Gastroesophageal sphincter (tissue), 4 donors: ENCODE measurements at places on chromosomes 13 and 19. TPM values are rescaled to one million over a fixed set of nuclear protein-coding genes. Genes with fewer than 3 reads are reported as not detected.

The NFKBIB gene
- 27.3 TPM for total RNA-seq

The BSPH1 gene
- total RNA-seq, result not detected

The SBK3 gene
- 0.40 TPM for total RNA-seq

The ITGBL1 gene
- total RNA-seq, result 8.6 TPM

The BCAM gene
- 24.1 TPM for total RNA-seq

The JSRP1 gene
- total RNA-seq, result not detected

The STAP2 gene
- 5.6 TPM for total RNA-seq

The PDX1 gene
- total RNA-seq, result not detected

DNA sequence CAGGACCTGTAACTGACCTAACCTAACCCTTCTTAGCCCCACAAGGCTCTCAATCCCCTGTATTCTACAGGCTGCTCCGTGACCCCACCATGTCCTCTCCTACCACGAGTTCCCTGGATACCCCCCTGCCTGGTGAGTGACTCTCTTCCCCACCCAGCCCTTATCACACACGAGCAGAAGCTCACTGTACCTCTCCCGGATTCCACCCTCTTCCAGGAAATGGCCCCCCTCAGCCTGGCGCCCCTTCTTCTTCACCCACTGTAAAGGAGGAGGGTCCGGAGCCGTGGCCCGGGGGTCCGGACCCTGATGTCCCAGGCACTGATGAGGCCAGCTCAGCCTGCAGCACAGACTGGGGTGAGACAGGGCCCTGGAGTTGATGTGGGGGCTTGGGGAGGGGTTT lies 1.3 kb downstream of the NR1H2 start:
- ATAC-seq, result no peak
- no peaks in the 10 kb centered on the region for H3K4me1 ChIP-seq
- peak overlapping the region; percentile 100 for H3K27ac ChIP-seq

DNA sequence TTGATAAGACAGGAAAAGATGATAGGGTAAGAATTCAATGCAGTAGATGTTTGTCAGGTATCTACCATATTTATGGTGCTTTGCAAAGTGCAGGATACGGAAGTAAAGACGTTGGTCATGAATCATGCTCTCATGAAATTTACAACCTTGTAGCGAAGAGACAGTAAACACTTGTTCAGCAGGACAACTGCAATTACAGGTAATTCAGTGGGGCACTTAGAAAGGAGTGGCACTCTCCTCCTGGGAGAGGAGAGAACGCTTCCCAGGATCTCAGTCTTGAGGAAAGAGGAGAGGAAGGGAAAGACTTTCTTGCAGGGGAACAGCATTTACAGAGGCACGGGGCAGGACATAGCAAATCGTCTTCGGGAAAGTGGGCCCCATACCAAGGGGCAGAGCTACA lies 46.4 kb downstream of the SOX1 start:
- no peaks in the 10 kb centered on the region for H3K36me3 ChIP-seq
- ATAC-seq, result no peak
- no peaks in the 10 kb centered on the region for H3K4me1 ChIP-seq
- H3K4me3 ChIP-seq, result no peak overlapping the region
- H3K27ac ChIP-seq, result no peak overlapping the region
- H3K27me3 ChIP-seq, result peaks cover 84% of the 10 kb centered on the region

- peaks cover 7% of the 10 kb centered on the region for H3K4me1 ChIP-seq
- no peak overlapping the region for H3K27ac ChIP-seq
- no peak for ATAC-seq
Observed at GRCh38 chr13:66353664-66354063, 876.5 kb downstream of the PCDH9 start.

- H3K36me3 ChIP-seq, result no peaks in the 10 kb centered on the region
- H3K27ac ChIP-seq, result no peak overlapping the region
- H3K27me3 ChIP-seq, result peaks cover 47% of the 10 kb centered on the region
- no peaks in the 10 kb centered on the region for H3K4me1 ChIP-seq
- H3K4me3 ChIP-seq, result no peak overlapping the region
Observed at GRCh38 chr19:51123802-51124201, 904 bp upstream of the SIGLEC9 start.

DNA sequence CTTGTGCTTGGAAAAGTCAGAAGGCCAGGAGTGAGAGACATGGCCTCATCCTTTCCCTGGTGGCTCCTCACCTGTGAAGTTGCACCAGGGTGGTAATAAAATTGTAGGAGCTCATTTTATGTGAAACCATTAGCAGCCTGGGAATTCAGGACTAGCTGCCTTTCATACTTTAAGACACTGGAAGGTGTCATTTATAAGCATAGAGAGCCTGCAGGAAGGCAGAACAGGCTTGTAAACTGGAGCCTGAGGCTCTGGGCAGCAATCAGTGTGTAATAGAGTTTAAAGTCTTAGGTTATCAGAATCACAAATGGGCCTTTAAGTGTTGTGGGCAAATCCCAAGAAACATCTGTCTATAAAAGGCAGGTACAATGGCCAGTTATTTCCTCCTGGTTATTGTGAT lies 127.2 kb downstream of the TM9SF2 start:
- no peaks in the 10 kb centered on the region for H3K27me3 ChIP-seq
- H3K4me1 ChIP-seq, result peaks cover 5% of the 10 kb centered on the region
- no peaks in the 10 kb centered on the region for H3K36me3 ChIP-seq
- no peak overlapping the region for H3K27ac ChIP-seq
- ATAC-seq, result no peak
- no peak overlapping the region for H3K4me3 ChIP-seq

DNA sequence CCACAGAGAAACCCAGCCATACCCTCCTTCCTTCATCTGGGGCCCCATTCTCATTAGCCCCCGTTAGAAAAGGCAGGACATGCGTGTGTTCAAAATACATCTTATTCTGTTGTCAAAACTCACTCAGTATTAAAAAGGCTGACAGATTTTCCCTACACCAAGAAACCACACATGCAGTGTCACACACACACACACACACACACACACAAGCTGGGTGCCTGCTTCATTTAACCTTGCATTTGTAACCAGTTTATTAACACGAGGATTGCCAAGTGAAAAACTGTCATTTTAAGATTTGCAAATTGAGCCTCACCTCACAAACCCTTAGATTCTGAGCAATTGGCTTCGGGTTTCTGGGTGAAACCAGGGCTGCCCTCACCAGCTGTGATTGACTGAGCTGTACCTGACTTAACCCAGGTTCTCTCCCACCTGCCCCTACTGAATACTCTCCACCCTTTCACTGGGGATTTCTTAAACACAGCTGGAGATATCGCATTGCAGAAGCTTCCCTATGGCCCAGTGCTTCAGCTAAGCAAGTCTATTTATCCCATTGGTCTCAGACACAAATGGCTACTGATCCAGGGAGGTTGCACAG lies 172.7 kb upstream of the ZNF507 start:
- H3K4me3 ChIP-seq, result no peak overlapping the region
- H3K36me3 ChIP-seq, result no peaks in the 10 kb centered on the region
- no peak for ATAC-seq
- H3K27me3 ChIP-seq, result peaks cover 10% of the 10 kb centered on the region
- no peak overlapping the region for H3K27ac ChIP-seq
- no peaks in the 10 kb centered on the region for H3K4me1 ChIP-seq

DNA sequence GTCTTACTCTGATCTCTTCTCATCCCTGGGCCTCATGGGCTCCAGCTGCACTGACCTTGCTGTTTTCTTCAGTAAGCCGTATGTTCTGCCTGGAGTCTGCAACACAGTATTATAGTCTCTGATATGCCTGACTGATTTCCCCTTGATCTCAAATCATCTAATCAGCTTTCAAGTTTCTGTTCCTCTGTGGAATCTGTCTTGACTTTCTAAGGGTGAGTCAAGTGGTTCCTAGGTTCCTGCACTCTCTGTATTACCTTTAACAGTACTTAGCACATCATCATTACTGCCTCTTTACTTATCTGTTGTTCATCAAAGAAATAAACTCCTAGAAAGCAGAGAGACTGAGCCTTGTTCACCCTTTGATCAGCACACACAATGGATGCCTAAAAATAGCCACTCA lies 350.7 kb downstream of the LMO7 start:
- no peak overlapping the region for H3K4me3 ChIP-seq
- no peaks in the 10 kb centered on the region for H3K36me3 ChIP-seq
- no peak overlapping the region for H3K27ac ChIP-seq
- no peaks in the 10 kb centered on the region for H3K4me1 ChIP-seq

DNA sequence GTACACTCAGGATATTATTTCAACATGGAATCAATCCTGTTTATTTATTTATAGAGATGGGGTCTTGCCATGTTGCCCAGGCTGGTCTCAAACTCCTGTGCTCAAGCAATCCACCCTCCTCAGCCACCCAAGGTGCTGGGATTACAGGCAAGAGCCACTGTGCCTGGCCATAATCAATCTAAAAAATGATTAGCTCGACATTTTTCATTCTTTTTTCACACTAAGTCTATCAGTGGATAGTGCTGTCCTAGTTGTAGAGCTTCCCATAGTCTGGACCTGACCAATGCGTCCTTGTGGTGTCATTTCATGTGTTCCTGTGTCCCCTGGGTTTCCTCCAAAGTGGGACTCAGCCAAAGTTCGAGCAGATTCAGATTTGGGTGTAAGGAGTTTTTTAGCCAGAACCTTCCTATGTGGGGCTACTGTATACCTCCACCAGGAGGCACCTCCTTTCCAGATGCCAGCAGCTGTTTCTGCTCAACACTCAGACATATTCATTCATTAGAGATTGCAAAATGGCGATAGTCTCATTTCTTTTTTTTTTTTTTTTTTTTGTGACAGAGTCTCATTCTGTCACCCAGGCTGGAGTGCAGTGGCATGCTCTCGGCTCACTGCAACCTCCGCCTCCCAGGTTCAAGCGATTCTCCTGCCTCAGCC lies 61.1 kb downstream of the MAP4K1 start:
- H3K36me3 ChIP-seq, result no peaks in the 10 kb centered on the region
- no peaks in the 10 kb centered on the region for H3K4me1 ChIP-seq

DNA sequence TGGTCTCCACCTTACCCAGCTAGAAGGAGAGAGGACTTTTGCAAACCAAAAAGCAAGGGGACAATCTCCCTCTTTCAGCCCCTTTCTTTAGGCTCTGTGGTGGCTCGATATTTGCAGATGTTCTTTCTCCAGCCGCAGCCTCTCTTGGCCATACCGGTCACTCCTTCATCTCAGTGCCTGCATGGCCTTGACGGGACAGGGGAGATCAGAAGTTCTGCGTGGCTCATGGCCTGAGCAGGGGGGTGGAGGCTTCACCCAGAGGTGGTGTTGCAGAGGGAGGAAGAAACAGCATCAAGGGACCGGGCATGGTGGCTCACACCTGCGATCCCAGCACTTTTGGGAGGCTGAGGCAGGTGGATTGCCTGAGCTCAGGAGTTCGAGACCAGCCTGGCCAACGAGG lies 53.2 kb downstream of the MYO9B start:
- no peaks in the 10 kb centered on the region for H3K27me3 ChIP-seq
- no peak for ATAC-seq
- peaks cover 5% of the 10 kb centered on the region for H3K36me3 ChIP-seq
- no peak overlapping the region for H3K27ac ChIP-seq

DNA sequence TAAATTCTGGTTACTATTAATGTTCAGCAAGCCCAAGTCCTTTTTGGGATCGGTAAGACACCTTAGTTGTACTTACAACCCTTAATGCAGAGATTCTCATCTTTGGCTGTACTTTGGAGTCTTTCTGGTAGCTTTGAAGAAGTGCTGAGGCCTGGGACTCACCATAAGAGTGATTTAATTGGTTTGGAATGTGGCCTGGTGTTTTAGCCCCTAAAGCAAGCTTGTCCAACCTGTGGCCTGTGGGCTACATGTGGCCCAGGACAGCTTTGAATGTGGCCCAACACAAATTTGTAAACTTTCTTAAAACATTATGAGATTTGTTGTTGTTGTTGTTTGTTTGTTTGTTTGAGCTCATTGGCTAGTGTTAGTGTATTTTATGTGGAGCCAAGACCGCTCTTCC lies 215.3 kb downstream of the ZIC5 start:
- no peak overlapping the region for H3K27ac ChIP-seq
- H3K36me3 ChIP-seq, result no peaks in the 10 kb centered on the region
- no peak overlapping the region for H3K4me3 ChIP-seq
- no peaks in the 10 kb centered on the region for H3K27me3 ChIP-seq
- no peaks in the 10 kb centered on the region for H3K4me1 ChIP-seq

DNA sequence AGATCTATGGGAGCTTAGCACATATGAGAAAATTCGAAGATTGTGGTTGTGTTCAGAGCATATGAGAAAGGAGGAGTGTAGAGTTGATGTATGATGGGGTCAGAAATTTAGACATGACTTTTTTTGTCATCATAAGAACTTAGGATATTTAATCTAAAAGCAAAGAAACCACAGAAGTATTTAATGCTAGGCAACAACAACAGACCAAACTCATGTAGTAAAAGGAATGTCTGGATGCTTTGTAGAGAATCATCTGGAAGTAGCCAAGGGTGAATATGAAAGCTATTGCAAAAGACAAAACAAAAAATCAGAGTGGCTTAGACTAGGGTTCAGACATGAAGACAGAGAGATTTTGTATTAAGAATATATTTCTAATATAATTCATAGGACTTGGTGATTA lies 190.3 kb downstream of the SLITRK1 start:
- no peaks in the 10 kb centered on the region for H3K36me3 ChIP-seq
- no peak for ATAC-seq
- no peak overlapping the region for H3K4me3 ChIP-seq

- H3K4me1 ChIP-seq, result peaks cover 20% of the 10 kb centered on the region
- peak; percentile 94 for ATAC-seq
- peak within 1 kb of the TSS; percentile 37 for H3K4me3 ChIP-seq
- H3K27me3 ChIP-seq, result no peaks in the 10 kb centered on the region
- peak within 1 kb of the TSS; percentile 88 for H3K27ac ChIP-seq
- H3K36me3 ChIP-seq, result peaks cover 65% of the 10 kb centered on the region
Observed at GRCh38 chr19:41426952-41427646, at the start of gene B3GNT8. TSS of gene B3GNT8 (minus strand) at chr19:41427374. CDS start at chr19:41426778, 596 bp downstream.

- ATAC-seq, result no peak
- H3K36me3 ChIP-seq, result no peaks in the 10 kb centered on the region
- no peaks in the 10 kb centered on the region for H3K27me3 ChIP-seq
- no peaks in the 10 kb centered on the region for H3K4me1 ChIP-seq
- H3K27ac ChIP-seq, result no peak overlapping the region
Observed at GRCh38 chr19:28171983-28172382, 1041.0 kb downstream of the UQCRFS1 start.

GRCh38 chr13:37460166-37460565 lies 138.4 kb downstream of the POSTN start:
- no peak overlapping the region for H3K4me3 ChIP-seq
- H3K27ac ChIP-seq, result no peak overlapping the region
- H3K27me3 ChIP-seq, result no peaks in the 10 kb centered on the region
- no peaks in the 10 kb centered on the region for H3K36me3 ChIP-seq
